ENCODE measurements at places on chromosomes 2 and 18.

DNA sequence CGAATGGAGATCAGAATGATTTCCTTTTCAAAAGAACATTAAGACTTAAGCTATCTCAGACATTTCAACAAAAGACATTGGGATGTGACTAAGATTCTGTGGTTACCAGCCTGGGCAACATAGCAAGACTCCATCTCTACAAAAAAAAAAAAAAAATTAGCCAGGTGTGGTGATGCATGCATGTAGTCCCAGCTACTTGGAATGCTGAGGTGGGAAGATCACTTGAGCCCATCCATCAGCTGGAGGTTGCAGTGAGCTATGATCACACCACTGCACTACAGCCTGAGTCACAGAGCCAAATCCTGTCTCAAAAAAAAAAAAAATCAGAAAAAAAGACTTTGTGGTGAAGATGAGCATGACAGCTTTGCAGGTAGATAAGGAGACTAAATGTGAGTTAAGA lies 12.8 kb downstream of the RNF103 start:
- DNase-seq: no peak

DNA sequence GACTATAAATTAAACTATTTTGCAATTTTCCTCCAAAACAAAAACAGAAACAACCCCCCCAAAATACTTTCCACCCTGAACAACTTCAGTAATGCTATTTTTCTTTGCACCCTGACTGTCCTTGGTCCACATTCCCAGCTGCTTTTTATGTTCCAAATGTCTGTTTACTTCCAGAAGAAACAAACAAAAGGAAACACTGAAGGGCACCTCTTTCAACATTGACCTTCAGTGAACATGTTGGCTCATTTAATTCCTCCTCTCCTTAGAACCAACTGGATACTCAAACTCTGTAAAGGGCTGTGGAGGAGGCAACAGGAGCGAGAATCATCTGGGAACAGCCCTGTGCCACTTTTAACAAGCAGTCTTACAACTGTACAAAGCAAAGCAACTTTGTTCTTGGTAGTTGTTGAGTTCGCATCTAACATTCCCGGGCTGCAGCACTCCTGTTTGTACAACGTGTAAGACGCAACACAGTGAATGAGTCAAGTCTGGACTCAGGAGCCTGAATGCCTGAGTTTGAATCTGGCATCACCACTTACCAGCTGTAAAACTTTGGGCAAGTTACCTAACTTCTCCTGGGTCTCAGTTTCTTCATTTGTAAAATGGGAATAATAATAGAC lies 111.4 kb upstream of the GATA6 start:
- DNase-seq: no peak

DNA sequence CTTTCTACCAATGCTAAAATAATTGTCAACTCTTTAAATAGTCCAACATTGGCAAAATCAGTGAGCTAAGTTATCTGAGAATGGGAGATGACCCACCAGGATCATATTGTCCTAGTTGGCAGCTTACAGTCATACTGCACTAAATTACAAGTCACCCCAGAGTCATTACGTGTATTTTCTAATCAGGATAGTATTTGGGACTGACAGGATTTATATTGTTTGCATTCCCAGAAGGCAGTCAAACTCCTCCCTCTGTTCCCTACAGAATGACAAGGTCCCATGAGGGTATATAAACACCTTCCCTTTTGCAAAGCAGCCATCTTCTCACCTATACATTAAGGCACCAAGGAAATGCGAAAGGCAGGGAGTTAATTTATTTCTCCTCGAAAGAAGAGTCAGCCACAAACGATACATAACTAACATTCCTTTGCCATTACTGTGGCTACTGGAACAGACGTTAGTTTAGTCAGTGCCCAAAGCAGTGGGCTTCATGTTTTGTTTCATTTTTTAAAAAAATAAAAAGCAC lies 125.3 kb downstream of the ANTXR1 start:
- no peak for DNase-seq

GRCh38 chr18:9734189-9734588 lies 26.1 kb downstream of the RAB31 start:
- no peak for DNase-seq

DNA sequence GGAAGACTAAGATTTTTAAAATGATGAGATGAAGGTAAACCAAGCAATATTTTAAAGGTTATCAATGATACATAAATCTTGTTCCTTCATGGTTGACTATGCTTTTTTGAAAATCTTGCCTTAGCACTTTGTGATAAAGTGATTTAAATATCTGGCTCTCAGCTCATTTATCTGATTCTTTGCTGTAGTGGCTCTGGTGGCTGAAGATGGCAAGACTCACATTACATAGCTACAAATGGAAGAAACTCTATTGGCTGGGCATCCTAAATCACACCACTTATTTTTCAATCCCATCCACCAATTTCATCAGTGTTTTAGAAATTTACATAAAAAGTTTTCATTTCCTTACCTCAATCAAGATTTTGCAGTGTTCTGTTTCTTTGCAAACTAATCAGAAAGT lies 16.6 kb upstream of the APCDD1 start:
- no peak for DNase-seq

DNA sequence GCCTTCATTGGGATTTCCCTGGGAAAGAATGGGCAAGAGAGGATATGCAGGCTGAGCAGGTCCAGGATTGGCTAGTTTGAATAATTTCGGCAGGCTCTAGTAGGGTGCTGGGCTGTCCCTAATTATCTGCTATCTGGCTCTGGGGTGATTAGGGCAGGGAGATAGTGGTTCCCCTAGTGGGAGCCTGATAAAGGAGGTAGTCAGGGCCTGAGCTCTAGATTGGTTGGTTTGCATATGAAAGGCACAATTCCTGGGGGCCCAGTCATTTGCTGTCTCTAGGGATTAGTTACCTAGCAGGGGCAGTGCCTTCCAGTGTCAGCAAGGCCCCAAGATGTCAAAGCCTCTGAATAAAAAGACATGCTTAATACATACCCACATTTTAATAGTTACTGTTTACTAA lies 690.1 kb upstream of the KLHL29 start:
- DNase-seq: no peak

GRCh38 chr2:216285701-216286100 lies 86.6 kb downstream of the MARCHF4 start:
- no peak for DNase-seq

DNA sequence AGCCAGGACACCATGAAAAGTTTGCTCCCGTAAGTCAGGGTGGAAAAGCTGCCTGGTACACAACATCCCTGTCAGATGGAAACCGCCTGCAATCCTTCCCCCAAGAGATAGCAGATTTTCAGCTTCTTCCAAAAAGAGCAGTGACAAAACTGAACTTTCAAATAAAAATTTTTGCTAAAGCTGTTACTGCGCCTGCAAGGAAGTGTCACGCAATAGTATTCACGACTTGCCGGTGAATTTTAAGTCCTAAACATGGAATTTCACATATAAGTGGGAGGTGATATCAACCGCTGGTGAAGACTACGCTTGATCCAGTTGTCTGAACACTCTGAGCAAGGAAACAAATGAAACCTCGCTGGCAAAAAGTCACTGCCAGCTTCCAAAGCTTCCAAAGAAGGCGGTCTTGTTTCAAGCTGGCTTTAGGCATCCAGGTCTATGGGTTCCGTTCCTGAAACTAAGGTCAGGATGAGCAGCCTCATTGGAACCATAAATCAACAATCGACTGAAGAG lies 2.8 kb downstream of the COL6A3 start:
- DNase-seq: no peak

GRCh38 chr2:174343623-174344455 lies 9.1 kb downstream of the SP9 start:
- no peak for DNase-seq

DNA sequence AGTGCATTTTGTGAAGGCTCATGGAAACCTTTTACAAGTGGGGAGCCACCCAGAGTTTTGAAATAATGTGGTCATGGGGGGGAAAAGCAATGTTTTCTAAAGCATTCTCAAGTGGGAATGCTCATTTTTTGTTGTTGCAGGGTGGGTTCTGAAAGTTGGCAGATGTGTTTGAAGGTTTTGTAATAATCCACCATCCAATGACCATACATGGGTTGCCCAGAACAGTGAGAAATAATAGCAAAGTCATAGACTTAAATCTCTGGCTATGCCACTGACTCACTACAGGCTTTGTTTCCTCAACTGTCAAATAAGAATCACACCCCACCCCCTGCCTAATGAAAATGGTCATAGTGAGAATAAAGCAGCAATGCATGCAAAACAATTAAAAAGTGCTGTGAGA lies 2.9 kb downstream of the DSG3 start:
- no peak for DNase-seq

GRCh38 chr2:39468579-39469451 lies 31.7 kb upstream of the MAP4K3 start:
- DNase-seq: no peak

GRCh38 chr2:138730497-138731030 lies 49.6 kb downstream of the NXPH2 start:
- no peak for DNase-seq

DNA sequence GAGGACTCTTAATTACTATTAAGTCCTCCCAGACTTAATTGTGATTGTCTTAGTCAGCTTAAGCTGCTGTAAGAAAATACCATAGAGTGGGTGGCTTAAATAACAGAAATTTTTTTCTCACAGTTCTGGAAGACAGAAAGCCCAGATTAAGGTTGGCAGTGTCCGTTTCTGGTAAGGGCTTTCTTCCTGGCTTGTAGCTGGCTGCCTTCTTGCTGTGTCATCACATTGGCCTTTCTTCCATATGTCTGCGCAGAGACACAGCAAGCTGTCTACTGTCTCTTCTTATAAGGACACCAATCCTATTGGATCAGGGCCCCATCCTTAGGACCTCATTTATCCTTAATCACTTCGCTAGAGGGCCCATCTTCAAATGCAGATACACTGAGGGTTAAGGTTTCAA lies 38.5 kb downstream of the ASXL3 start:
- no peak for DNase-seq

GRCh38 chr2:24409171-24409570 lies 48.8 kb upstream of the ITSN2 start:
- DNase-seq: no peak

DNA sequence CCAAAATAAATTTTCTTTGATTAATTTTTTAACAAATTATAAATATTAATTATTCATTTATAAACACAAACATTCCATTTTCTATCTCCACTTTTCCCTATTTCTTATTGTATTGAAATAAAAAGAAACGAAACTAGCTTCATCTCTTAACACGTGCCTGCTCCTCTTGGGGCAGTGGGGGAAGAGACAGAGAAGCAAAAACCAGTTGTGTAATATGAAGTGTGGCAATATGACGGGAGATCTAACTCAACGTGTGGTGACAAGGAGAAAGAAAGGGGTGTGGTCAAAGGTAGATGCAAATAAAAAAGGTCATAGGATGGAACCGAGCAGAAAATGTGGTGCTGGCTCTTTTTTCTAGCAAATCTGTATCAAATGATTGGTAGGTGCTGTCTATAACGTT lies 106.9 kb upstream of the SLC8A1 start:
- no peak for DNase-seq

DNA sequence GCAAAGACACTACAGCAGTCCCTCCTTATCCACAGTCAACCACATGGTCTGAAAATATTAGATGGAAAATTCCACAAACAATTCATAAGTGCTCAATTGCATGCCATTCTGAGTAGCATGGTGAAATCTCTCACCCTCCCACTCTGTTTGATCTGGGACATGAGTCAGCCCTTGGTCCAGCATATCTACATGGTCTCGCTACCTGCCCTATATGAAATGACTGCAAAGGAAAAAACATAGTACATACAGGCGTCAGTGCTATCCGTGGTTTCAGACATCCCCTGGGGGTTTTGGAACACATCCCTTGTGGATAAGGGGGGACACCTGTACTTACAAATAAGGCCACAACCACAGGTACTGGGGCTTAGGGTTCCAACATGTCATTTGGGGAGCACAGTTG lies 73.7 kb downstream of the CABLES1 start:
- DNase-seq: no peak

- DNase-seq: no peak
Observed at GRCh38 chr18:30583768-30584167, 458.8 kb downstream of the DSC3 start.
